ENCODE measurements at places on chromosomes 3 and 15. TPM values are rescaled to one million over a fixed set of nuclear protein-coding genes. Genes with fewer than 3 reads are reported as not detected.

Gene SAMMSON
- total RNA-seq: not detected

Gene CASR
- 0.16 TPM for total RNA-seq

Gene EAF2
- total RNA-seq: 6.3 TPM

- DNase-seq: no peak
Observed at GRCh38 chr15:65076486-65077290, at the start of gene KBTBD13. KBTBD13 (plus strand) TSS chr15:65076746; CDS start chr15:65076816, 70 bp downstream.

- DNase-seq: no peak
Observed at GRCh38 chr3:176262071-176262470, 935.2 kb downstream of the TBL1XR1 start.

- DNase-seq: no peak
Observed at GRCh38 chr15:96180087-96180748, 150.3 kb upstream of the NR2F2 start.

Gene ARPP19
- 116 TPM for total RNA-seq

DNA sequence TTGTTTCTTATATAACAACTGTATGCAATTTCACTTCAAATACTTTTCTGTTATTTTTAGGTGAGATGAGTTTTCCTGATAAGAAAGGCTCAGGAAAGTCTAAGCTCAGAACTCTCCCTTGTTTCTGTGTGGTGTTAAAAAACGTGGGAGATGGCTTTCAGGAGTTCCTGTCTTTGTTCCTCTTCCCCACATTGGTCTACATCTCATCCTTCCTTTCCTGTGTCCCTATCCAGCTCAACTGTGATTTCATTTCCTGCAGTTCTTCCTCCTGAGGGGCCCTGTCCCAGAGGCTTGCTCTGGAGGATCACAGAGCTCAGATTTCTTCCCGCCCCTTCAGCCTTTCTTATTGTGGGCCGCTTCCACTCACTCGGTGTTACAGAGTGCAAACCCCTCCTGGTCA lies 11.2 kb downstream of the SEC13 start:
- DNase-seq: no peak

Gene MYH15
- 0.13 TPM for total RNA-seq

Gene ATP6V1A
- 79.1 TPM for total RNA-seq

DNA sequence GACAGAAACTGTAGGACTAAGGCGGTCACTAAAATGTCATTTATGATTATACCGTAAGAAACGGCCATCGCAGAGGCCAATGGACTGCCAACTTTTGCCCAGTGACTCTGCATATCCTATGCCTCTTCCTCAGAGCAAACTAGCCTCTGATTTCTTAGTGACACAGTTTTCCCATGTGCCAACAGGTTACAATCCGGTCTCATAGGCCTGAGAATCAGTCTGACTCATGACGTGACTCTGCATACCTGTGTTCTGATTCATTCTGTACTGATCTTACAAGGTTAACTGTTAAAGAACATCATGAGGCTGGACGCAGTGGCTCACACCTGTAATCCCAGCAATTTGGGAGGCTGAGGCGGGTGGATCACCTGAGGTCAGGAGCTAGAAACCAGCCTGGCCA lies 17.8 kb downstream of the RUBCN start:
- DNase-seq: no peak

DNA sequence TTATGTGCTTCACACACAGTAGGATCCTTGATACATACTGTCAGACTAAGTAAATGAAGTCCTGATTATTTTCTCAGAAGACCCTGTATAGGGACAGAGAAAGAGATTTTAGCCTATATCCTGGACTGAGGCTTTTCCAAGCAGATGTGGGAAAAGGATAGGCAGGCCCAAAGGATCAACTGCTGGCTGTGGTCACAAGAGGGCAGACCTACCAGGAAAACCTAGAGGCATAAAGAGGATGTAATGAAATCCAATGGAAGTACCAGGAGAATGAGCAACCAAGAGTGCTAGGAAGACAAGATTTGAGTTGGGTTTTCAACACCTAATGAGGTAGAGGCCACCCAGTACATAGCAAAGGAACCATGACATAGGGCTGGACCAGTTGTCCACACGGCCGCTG lies 23.1 kb downstream of the DCLK3 start:
- no peak for DNase-seq

DNA sequence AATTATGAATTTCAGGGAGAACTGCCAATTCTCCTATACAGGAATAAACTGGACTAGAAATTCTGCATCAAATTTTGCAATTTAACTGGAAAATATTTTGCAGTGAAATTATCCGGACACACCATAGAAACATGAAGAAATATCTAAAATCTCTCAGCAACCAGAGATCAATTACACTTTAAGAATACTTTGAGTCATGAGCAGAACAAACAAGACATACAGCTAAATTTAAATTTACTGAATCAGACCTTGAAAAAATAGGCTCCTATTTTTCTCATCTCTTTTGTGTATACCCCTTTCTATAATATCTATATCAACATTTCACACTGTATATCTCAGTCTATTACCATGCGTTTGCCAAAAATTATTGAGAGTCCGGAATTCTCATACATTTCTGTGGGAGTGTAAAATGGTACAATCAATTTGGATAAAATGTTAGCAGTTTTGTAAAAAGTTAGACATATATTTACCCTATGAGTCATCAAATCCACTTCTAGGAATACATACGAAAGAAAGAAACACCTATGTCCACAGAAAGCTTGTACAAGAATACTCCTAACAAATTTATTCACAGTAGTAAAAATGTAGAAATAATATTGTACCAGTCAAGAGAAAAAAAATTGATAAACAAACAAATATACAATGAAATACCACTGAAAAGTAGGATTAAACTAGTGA lies 593.1 kb upstream of the NECTIN3 start:
- no peak for DNase-seq

DNA sequence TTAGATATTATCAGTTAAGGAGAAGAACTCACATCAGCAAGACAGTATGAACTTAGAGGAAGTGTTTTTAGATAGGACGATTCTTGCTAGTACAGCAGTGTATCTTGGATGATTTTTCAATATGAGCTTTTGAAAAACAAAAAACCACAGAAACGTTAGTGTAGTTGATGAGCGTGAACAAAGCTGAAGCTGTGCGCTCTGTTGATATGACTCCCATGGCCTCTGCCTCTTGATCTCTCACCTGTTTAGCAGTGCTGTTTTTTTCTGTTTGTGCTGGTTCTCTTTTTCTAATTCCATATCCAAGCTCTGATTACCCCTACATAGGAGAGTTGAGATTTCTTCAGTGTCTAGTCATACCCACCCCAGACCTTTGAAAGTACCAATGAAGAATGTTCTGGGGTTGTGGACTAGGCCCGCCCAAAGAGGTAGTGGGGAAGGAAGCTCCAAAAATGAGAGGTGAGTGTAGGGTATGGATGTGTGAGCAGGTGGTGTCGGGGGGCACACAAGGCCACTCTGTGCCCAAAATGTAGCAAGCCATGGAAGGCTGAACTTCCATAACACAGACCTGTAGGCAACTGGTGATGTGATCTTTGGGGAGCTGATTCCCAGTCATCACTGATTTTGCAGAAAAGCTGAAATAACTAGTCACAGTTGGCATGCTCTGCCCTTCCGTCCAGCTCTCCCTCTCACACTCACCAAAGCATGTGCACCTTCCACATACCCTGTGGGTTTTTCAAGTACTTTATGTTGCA lies 20.0 kb upstream of the CMTM7 start:
- DNase-seq: no peak

GRCh38 chr15:31157644-31158069 lies 56.1 kb upstream of the TRPM1 start:
- DNase-seq: no peak

DNA sequence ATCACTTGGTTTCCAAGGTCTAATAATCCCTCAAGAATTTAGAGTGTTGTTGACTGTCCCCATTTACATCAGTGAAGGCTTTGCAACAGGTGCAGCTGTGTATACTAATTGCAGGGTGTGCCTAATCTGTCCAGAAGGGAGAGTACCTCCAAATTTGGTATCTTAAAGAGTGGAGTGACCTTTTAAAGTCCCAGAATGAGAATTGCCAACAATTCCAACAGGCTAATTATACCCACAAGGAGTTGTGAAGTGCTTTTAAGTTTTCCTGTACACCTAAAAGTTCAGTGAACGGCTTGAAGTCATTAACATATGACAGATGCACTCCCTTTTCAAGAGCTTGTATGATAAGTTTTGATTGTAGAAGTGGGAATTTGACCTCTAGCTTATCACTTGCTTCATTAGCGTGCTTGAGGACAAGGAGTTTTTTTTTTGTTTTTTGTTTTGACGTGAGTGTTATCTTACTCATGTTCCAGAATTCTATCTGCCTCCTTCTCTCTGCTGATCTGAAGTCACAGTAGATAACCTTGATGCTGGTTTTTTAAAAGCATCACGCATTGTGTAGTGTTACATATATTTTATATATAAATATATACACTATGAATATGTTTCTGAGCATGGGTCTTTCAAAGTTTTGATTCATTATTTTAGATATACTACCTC lies 26.3 kb downstream of the CDIN1 start:
- no peak for DNase-seq

GRCh38 chr3:32303977-32304881 lies 65.7 kb downstream of the CMTM8 start:
- no peak for DNase-seq

- peak; percentile 32 for DNase-seq
Observed at GRCh38 chr3:55750525-55750924, 263.4 kb upstream of the WNT5A start.

DNA sequence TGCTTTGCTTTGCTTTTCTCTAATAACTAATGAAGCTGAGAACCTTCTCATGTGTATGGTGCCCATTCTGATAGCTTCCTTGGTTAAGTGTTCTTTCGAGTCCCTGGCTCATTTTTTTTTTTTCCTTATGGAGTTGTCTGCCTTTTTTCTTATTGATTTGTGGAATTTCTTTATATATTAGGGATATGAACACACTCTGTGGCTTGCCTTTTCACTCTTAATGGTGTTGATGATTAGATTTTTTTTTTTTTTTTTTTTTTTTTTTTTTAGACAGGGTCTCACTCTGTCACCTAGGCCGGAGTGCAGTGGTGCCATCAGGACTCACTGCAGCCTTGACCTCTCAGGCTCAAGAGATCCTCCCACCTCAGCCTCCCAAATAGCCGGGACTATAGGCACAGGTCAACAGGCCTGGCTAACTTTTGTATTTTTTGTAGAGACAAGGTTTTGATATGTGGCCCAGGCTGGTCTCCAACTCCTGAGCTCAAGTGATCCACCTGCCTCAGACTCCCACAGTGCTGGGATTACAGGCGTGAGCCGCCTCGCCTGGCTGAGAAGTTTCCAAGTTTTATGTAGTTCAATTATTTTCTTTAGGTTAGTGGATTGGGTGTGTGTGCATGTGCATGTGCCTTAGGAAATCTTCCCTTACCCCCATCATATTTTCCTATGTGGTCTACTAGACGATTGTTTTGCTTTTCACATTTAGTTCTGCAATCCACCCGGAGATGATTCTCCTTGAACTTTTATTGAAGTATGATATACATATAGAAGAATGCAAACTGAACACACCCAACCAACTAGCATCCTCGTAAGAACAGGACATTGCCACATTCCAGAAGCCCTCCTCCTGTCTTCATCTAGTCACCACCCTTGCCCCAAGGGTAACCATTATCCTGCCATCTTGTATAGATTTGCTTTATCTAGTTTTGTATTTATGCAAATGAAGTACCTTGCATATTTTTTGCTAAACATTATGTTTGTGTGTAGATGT lies 1.7 kb upstream of the SNRPA1 start:
- no peak for DNase-seq

DNA sequence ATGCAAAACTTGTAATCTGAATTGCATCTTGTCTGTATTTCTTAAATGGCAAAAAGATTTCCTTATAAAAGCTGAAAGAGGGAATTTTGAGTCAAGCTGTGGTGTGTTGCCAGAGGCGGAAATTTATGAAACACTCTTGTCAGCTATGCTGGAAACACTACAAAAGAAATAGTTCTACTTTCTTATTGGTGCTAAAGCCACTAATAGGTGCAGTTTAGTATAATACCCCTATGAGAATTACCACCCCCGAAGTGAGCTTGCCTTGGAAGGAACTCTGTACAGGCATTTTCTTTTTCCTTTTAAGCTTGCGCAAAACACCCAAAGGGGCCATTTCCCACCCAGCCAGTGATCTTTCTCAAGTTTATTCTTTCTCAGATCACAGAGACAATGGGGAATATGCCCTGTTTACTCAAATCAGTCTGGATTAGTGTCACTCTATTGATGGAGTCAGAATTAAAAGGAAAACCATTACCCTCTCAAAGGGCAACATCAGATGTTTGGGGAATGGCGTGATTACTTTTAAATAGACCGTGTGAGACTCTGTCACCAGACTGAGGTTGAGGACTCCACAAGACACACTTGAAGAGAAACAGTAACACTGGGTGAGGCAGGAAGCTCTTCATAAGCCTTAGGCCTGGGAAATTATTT lies 166.0 kb downstream of the TP63 start:
- DNase-seq: no peak

Gene WDR49
- total RNA-seq: 0.98 TPM

Gene CYB561D2
- 46.2 TPM for total RNA-seq

GRCh38 chr15:83585601-83586335 lies 68.2 kb upstream of the ADAMTSL3 start:
- no peak for DNase-seq

Gene CNTN3
- total RNA-seq: 5.3 TPM

- DNase-seq: no peak
Observed at GRCh38 chr3:181823716-181824115, 112.0 kb downstream of the SOX2 start.

- DNase-seq: peak; percentile 41
Observed at GRCh38 chr15:101180620-101181307, 71.1 kb downstream of the CHSY1 start.

- no peak for DNase-seq
Observed at GRCh38 chr3:60801307-60801706, 449.9 kb downstream of the FHIT start.

GRCh38 chr15:64019764-64020163 lies 26.5 kb downstream of the DAPK2 start:
- DNase-seq: peak; percentile 64

GRCh38 chr3:15279671-15280402 lies 52.5 kb downstream of the SH3BP5 start:
- no peak for DNase-seq

Gene GOLGA8T
- 0.16 TPM for total RNA-seq

DNA sequence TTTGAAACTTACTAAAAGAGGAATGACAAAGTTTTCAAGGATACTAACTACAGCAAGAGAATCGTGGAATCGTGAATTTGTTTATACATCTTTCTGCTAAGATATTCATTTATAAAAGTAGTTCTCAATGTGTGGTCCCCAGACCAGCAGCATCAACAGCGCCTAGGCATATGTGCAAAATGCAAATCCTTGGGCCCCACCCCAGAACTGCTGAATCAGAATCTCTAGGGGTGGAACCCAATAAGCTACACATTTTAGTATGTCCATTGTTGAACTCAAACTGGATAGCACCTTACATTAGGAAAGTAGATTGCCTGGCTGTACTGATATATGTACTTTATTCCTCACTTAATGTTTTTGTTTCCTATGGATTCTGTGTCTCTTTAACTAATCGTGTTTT lies 346.0 kb downstream of the MFSD1 start:
- no peak for DNase-seq
